Endodermal cell (in vitro differentiated cells): ENCODE measurements at places on chromosomes 12 and 14. TPM values are rescaled to one million over a fixed set of nuclear protein-coding genes. Genes with fewer than 3 reads are reported as not detected.

The TPPP2 gene
- total RNA-seq: 0.80 to 1.7 TPM in 2 of 3 replicates, not detected in the other

The KLRC4 gene
- total RNA-seq: not detected in 2 replicates

The CFL2 gene
- total RNA-seq: 13.7 and 14.5 TPM in 2 replicates

The DNAI7 gene
- 1.2 and 1.6 TPM in 2 replicates for total RNA-seq

The RAB21 gene
- 40.9 and 47.6 TPM in 2 replicates for total RNA-seq

- H3K27me3 ChIP-seq: no peaks in the 10 kb centered on the region
- no peak overlapping the region for H3K4me3 ChIP-seq
- H3K4me1 ChIP-seq: peaks cover 21% of the 10 kb centered on the region
- H3K36me3 ChIP-seq: no peaks in the 10 kb centered on the region
Observed at GRCh38 chr14:99420711-99421110, 59.9 kb downstream of the SETD3 start.

GRCh38 chr14:104550340-104550860, 29.2 kb upstream of the C14orf180 start:
- H3K4me1 ChIP-seq: no peaks in the 10 kb centered on the region
- no peak overlapping the region for H3K27ac ChIP-seq
- no peaks in the 10 kb centered on the region for H3K36me3 ChIP-seq
- H3K4me3 ChIP-seq: no peak overlapping the region

GRCh38 chr12:65204886-65205525, 35.6 kb downstream of the LEMD3 start:
- H3K27me3 ChIP-seq: no peaks in the 10 kb centered on the region
- H3K27ac ChIP-seq: no peak overlapping the region
- peak; percentile 53 for DNase-seq
- H3K4me3 ChIP-seq: peak overlapping the region; percentile 32

DNA sequence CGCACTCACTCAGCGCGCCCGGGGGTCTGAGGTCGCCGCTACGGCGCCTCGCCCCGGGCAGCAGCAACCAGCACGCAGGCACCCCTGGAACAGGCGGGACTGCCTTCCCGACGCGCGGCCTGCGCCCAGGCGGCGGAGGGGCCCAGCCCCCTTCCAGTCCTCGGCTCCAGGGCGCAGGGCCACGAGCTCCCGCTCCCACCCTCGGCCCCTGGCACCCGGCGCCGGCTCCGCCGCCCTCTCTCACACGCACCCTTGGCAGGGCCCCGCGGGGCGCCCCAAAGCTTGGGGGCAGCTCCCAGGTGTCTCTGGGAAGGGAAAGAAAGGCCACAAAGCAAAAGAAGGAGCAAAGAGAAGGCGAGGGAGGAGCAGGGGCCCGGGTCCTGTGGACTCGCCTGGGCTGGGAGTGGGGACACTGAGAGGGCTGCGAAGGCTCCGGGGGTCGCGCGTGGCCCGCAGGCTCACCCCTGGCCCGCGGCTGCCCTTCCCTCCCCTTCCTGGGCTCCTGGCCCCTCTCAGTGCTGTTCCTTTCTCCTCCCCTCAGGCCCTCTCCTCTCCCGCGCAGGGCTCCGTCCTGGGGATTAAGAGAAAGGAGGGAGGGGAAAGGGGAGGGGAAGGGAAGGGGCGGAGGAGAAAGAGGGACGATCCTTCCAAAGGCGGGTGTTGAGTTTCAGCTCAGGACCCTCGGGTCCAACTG, 907 bp upstream of the EFS start:
- DNase-seq: no peak
- H3K27me3 ChIP-seq: peaks cover 8% of the 10 kb centered on the region
- peaks cover 22% of the 10 kb centered on the region for H3K36me3 ChIP-seq
- peak overlapping the region; percentile 84 for H3K4me3 ChIP-seq
